ENCODE measurements at places on chromosomes 3 and 15.

DNA sequence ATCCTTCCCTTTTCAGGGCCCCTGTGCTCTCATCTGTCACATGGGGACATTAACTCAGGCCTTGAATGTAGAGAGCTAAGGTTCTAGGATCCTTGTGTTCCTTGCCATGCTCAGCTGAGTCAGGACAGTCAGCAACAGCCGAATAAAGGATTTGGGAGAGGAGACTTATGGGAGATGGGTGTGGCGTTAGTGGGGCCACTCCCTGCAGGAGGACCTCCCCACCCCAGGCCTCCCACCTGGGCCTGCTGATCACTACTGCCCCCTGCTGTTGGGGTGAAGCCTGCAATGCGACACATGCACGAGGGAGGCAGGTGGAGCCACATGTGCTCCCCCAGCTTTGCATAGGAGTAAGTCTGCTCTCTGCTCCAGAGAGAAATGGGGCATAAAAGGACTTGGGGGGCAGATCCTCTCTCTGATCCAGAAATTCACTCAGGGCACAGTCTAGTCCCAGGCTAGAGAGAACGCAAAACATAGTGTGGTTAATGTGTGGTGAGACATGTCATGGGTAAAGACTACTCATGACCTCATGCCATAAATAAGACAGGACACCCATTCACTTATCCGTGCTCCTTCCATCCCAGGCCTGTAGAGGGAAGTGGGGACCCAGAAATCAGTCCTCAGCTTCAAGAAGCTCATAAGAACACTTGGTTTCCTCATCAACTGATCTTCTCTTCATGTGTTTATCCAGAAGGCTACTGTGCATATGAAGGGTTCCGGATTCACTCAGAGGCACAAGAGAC is 19.4 kb downstream of the RBP1 start:
- H3K4me1 ChIP-seq, result no peaks in the 10 kb centered on the region
- no peak for DNase-seq
- H3K27ac ChIP-seq, result no peak overlapping the region
- H3K36me3 ChIP-seq, result no peaks in the 10 kb centered on the region

DNA sequence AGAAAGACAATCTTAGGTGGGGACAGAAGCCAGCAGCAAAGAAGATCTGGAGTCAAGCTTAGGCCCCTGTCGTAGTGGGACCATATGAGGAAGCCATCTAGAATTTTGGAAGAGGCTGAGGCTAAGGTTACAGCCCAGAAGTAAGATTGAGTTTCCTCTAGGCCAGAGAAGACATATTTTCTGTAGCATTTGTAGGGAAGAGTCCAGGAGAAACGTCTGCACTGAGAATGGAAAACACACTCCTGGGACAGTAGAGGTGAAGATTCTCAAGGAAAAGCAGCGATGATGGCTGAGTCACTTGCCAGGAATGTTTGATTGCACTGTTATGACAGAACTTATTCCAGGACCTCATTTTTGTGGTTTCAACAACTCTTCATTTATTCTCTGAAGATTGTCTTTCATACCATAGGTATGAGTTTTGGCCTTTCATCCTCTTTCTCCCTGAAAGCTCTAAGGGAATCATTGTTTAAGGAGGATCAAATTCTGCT is 107.2 kb downstream of the GTPBP8 start:
- no peak overlapping the region for H3K27ac ChIP-seq
- no peaks in the 10 kb centered on the region for H3K36me3 ChIP-seq
- H3K27me3 ChIP-seq, result no peaks in the 10 kb centered on the region

DNA sequence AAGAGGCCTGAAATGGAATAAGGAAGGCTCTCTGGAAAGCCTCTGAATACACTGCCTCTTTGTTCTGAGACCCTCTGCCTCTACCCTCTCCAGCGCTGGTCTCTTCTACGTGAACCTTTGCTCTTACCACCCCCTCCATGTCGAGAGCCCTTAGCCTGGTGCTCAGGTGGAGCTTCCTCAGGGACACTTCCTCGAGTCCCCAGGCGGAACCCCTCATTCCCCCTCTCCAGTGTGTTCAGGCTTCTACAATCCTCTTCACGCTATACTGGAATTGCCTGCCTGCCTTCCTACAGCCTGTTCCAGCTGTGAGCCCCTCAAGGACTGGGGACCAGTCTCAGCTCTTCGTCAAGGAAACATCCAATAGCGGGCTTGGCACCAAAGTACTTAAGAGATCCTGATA is 7.4 kb downstream of the STIMATE start:
- H3K4me1 ChIP-seq, result peaks cover 47% of the 10 kb centered on the region
- H3K36me3 ChIP-seq, result peaks cover 17% of the 10 kb centered on the region
- H3K27me3 ChIP-seq, result no peaks in the 10 kb centered on the region

DNA sequence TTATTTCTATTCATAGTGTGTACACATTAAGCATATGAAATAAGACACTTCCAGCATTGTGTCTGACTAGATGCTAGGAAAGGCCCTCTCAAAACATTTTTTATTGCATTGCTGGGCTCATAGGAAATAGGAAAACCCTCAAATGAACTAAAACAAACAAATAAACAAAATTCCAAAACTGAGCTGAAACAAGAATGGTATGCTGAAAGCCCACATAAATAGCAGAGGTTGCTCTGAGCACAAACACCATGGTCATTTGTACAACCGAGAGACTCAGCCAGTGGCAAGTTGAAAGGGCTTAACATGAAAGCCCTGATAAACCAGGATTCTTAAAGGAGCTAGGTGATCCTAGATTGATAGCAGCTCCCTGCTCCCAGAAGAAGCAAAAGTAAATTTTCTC is 310.0 kb upstream of the WNT5A start:
- H3K27ac ChIP-seq, result no peak overlapping the region
- no peak for DNase-seq
- no peaks in the 10 kb centered on the region for H3K36me3 ChIP-seq
- no peaks in the 10 kb centered on the region for H3K27me3 ChIP-seq
- no peak overlapping the region for H3K4me3 ChIP-seq

DNA sequence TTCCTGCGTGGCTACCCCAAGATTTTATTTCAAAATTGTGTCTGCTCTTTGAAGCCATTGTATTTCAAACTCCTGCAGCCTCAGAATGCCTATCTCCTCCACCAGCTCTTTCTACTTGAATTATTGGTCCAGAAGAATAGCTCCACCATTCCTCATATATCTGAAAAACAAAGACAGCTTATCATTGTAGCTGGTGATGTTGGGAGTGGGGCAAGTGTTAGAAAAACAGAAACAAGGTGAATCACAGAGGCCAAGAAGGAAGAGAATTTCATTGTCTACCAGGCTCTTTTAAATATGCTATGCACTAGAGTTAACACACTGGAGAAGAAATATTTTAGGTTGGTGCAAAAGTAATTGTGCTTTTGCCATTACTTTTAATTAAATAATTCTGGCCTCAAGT is 307.9 kb upstream of the ROPN1 start:
- H3K27ac ChIP-seq, result no peak overlapping the region
- H3K36me3 ChIP-seq, result no peaks in the 10 kb centered on the region
- no peak for DNase-seq
- no peak overlapping the region for H3K4me3 ChIP-seq

GRCh38 chr3:108046247-108046646 is 44.6 kb downstream of the CD47 start:
- H3K4me1 ChIP-seq, result no peaks in the 10 kb centered on the region
- no peak overlapping the region for H3K27ac ChIP-seq
- peaks cover 71% of the 10 kb centered on the region for H3K36me3 ChIP-seq
- no peak for DNase-seq

GRCh38 chr3:11126653-11127052 is 27.6 kb upstream of the HRH1 start:
- no peak for DNase-seq
- no peaks in the 10 kb centered on the region for H3K27me3 ChIP-seq
- H3K27ac ChIP-seq, result no peak overlapping the region
- no peaks in the 10 kb centered on the region for H3K36me3 ChIP-seq
- no peaks in the 10 kb centered on the region for H3K4me1 ChIP-seq
- no peak overlapping the region for H3K4me3 ChIP-seq

DNA sequence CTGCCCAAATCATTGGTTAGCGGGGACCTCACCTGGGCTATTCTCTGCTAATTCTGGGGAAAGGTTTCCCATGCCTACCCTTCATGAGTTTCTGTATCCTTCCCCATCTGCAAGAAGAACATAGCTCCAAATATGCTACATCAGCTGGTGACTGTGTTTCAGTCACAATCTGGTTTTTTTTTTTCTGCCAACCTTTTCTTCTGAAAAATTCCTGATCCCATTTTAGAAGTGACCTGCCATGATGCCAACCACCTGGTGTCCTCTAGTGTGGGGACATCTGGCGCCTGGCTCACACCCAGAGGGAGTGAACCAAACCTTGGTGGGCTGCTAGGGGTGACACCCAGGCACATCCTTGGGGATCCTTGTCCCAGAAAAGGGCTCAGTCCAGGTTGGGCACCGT is 76.1 kb downstream of the CHRD start:
- no peak overlapping the region for H3K27ac ChIP-seq
- H3K27me3 ChIP-seq, result peaks cover 5% of the 10 kb centered on the region
- no peak for DNase-seq
- H3K4me3 ChIP-seq, result no peak overlapping the region

GRCh38 chr3:112127522-112128494 is 5.2 kb downstream of the GCSAM start:
- no peaks in the 10 kb centered on the region for H3K27me3 ChIP-seq
- peaks cover 36% of the 10 kb centered on the region for H3K36me3 ChIP-seq
- peak overlapping the region; percentile 80 for H3K27ac ChIP-seq
- no peak for DNase-seq

DNA sequence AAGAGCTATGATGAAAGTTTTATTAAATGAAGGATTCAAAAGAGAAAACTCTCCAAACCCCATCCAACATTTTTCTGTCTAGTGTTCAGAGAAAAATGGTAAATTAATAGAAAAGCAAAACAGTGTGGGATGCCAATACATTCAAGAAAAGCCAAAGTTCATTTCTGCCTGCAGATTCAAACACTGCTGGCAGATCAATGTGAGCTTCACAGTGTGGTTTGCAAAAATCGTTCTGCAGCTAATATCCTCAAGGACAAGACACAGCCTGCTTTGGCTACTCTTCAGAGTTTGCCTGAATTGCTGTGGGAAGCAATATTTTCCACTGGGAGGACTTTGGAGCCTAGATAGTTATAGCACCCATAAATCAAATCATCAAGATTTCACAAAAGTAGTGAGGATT is 619.9 kb upstream of the SUCLG2 start:
- H3K27me3 ChIP-seq, result no peaks in the 10 kb centered on the region
- no peak overlapping the region for H3K27ac ChIP-seq
- DNase-seq, result no peak
- H3K4me3 ChIP-seq, result no peak overlapping the region

DNA sequence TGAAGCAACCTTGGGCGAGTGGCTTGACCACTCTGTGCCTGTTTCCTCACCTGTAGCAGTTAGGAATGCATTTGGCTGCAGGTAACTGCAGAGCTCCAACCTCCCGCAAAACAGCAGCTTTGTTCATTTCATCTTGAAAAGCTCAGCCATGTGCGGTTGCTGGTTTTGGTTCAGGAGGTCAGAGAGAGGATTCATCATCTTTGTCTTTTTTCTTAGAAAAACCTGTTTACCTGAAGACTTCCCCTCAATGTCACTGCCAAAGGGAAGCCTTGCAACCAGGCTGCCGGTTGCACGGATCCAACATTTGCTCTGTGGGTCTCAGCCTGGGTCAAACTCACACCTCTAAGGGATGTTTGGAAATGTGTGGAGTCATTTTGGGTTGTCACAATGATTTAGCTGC is 16.4 kb upstream of the FURIN start:
- no peak overlapping the region for H3K27ac ChIP-seq
- H3K4me3 ChIP-seq, result no peak overlapping the region
- DNase-seq, result no peak
- peaks cover 65% of the 10 kb centered on the region for H3K4me1 ChIP-seq
- H3K27me3 ChIP-seq, result no peaks in the 10 kb centered on the region
- H3K36me3 ChIP-seq, result no peaks in the 10 kb centered on the region

DNA sequence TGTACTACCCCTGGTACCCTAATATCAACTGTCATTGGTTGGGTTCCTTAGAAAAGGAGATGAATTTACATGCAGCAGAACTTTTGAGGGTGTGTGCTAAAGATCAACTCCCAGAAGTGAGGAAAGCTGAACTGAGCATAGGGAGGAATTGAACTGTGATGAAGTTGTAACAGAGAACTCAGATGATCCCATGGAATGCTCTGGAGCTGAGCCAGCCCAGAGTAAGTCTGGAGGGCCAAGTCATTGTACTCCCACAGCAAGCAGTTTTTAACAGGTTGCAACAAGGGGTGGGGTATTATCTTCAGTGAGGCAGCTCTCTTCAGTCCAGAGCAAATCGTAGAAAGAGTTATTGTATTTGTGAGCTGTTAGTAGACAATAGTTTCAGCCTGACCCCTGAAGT is 572.3 kb downstream of the PYDC2 start:
- no peak for DNase-seq
- H3K4me1 ChIP-seq, result no peaks in the 10 kb centered on the region
- H3K36me3 ChIP-seq, result no peaks in the 10 kb centered on the region
- H3K4me3 ChIP-seq, result no peak overlapping the region
- no peaks in the 10 kb centered on the region for H3K27me3 ChIP-seq
- H3K27ac ChIP-seq, result no peak overlapping the region

GRCh38 chr3:29494305-29495036 is 213.6 kb downstream of the RBMS3 start:
- no peak overlapping the region for H3K4me3 ChIP-seq
- no peaks in the 10 kb centered on the region for H3K36me3 ChIP-seq
- no peaks in the 10 kb centered on the region for H3K4me1 ChIP-seq
- H3K27me3 ChIP-seq, result no peaks in the 10 kb centered on the region

DNA sequence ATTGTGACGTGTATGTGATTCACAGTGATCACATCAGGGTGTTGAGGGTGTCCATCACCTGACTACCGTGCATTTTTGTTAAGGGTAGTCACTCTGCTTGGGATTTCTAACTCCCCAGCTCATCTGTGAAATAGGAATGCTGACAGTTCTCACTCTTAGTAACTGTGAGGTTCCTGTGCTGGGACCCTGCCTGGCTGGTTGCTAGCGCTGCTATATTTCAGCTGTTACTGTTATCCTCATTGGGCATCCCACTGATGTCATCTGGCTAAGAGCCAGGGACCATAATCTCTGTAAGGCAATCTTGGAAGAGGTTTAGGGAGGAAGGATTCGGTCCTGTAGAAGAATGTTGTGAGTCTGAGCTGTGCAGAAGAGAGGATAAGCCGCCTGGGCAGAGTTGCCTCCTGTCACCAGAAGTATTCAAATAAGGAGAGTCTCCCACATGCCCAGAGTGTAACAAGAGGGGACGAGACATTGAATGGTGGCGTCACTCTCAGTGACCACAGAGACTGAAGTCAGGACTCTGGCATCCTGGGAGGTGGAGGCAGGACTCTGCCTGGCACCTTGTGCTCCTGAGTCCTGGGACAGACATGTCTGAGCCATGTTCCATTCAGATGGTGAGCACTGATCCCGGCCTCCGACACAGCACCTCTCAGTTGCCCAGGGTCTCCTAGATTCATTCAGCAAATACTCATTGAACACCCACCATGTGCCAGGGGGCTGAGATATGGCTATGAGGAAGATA is 52.2 kb downstream of the FBLN2 start:
- H3K4me3 ChIP-seq, result no peak overlapping the region
- H3K4me1 ChIP-seq, result no peaks in the 10 kb centered on the region
- H3K27me3 ChIP-seq, result peaks cover 8% of the 10 kb centered on the region
- no peak overlapping the region for H3K27ac ChIP-seq
- H3K36me3 ChIP-seq, result no peaks in the 10 kb centered on the region
- DNase-seq, result no peak

Measured in CD4-positive, alpha-beta T cell (primary cell).